ENCODE measurements at places on chromosomes 3 and 15.

DNA sequence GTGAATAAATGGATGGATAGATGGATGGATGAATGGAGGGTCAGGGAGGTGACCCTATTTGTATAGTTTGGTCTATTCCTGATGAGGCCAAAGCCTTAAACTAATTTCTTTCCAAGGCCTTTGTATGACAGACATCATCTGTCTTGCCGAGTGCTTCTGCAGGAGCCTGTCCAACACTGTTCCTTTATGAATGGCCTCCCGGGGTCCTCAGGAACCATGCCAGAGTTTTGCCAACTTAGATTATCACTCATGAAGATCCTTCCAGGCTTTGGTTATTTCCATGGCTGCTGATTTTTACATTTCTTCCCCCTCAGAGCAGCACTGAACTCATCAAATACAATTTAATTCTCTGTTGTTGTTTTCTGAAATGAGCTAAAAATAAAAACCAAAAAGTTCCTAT lies 133.0 kb upstream of the SOX2 start:
- DNase-seq: no peak

- peak; percentile 17 for DNase-seq
Observed at GRCh38 chr3:193869221-193870201, 266.4 kb upstream of the HES1 start.

- DNase-seq: no peak
Observed at GRCh38 chr15:99480016-99480810, 85.6 kb upstream of the MEF2A start.

GRCh38 chr3:110343376-110343775 lies 728.2 kb upstream of the NECTIN3 start:
- no peak for DNase-seq

GRCh38 chr3:188404701-188405100 lies 250.7 kb downstream of the LPP start:
- DNase-seq: no peak

GRCh38 chr3:139772539-139773500 lies 95.0 kb upstream of the NMNAT3 start:
- DNase-seq: no peak

- no peak for DNase-seq
Observed at GRCh38 chr3:170465955-170466354, 47.3 kb downstream of the CLDN11 start.

DNA sequence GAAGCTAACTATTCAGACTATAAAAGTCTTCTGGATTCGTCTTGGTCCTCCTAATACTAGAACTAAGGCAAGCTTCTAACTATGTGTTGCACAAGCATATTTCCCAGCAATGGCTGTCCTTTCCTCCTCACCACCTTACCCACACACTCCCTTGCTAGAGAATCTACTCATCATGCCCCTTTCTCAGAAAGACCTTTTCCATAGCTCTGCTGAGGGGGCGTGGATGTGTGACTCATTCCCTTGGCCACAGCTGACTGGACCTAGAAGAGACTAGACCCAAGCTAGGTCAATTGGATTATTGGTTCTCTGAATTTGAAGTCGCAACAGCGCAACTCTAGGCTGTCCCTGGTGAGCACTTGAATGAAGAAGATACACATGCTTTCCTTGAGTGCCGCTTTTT lies 47.1 kb downstream of the ERC2 start:
- DNase-seq: peak; percentile 3

GRCh38 chr15:88711806-88712205 lies 73.0 kb downstream of the ISG20 start:
- DNase-seq: no peak

DNA sequence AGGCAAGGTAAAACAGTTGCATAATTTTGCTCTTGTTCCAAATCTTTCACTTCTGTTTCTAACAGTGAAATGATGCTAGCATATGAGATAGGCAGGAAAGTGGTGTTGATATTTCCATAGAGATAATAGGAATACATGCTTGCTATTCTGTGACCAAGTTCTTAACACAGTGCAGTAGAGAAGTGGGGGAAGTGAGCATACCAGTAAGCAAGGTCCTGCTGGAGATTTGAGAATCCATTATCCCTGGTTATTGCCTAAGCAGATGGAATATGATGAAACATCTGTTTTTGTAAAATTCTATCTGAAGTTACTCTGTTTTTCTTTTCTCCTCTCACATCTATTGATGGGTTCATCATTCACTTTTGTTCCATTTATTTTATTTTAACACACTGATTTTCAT lies 28.7 kb downstream of the USP8 start:
- DNase-seq: no peak

DNA sequence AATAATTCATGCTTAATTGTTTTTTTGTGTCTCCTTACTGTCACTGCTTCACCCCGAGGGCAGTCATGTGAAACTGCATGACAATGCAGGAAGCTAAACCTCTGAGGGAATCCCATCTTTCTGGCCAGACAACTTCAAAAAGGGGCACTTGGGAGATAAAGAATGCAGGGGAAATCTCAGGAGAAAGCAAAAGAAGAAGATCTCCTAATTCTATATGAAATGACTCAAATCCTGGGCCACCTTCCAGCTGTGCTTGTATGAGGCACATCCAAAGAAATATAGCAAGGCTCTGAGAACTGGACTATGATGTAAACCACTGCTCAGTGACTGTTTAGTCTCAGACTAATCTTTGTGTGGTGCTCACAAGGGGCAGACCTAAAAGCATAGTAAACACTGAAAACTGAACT lies 22.6 kb upstream of the UMPS start:
- DNase-seq: no peak

GRCh38 chr15:41948490-41948889 lies 23.9 kb downstream of the EHD4 start:
- no peak for DNase-seq

DNA sequence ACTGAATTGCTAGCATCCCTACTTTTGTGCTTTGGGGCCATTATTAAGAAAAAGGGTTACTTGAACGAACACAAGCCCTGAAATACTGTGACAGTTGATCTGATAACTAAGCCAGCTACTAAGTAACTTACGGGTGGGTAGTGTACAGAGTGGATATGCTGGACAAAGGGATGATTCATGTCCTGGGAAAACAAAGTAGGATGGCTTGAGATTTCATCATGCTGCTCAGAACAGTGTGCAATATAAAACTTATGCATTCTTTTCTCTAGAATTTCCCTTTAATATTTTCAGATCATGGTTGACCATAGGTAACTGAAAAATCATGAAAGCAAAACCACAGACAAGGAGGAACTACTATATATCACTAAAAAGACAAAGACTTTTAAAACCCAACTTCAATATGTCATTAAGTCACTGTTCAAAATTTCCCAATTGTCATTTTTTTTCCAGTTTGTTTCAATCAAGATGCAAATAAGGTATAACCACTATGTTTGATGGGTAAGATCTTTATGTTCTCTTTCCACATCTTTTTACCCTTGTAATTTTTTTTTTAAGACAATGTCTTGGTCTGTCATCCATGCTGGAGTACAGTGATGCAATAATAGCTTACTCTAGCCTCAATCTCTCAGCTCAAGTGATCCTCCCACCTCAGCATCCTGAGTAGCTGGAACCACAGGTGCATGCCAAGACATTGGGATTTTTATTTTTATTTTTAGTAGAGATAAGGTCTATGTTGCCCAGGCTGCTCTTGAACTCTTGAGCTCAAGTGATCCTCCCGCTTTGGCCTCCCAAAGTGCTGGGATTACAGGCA lies 67.7 kb downstream of the IFT80 start:
- DNase-seq: no peak

DNA sequence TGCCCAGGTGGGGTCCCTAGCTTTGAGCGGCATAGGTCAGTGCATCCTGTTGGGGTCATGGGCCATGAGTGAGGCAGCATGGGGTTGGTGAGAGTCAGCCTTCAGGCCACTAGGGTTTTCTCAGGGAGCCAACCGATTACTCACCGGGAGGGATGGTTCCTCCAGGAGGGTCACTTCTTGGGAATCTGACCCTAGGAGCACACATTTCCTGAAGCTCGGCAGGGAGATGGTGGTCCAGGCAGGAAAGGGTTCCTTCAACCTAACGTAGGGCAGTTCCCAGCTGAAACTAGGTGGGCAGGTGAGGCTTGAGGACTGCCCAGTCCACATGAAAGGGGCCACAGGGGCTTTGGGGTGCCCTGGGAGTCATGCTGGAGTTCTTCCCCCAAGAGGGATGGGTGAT lies 218.0 kb downstream of the UBE3A start:
- no peak for DNase-seq

DNA sequence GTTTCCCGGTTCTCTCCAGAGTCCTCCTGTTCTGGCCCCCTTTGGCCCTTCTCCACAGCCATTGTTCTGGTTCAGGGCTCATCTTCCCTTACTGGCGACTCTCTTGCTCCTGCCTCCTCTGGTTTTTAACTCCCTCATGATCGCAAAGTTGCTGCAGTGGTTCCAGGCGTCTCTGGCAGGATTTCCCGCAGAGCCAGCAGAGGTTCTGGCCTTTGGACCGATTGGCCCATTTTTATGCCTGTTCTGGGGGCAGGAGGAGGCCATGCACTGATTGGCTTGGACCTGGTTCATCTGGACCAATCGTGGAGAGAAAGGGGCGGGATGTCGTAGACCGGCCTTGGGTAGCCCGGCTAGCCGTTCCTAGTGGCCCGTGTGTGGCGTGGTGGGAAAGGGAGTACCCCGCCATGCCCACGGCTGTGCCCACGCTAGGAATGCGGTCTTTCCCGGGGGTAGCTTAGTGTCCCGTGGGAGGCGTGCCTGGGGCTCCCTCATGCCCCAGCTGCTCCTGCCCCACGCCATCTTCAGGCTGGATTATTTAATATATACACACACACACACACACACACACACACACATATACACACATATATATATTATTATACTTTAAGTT lies 113.4 kb downstream of the FBLN2 start:
- no peak for DNase-seq

GRCh38 chr3:54353946-54354345 lies 231.6 kb downstream of the CACNA2D3 start:
- DNase-seq: no peak

- DNase-seq: no peak
Observed at GRCh38 chr3:13508496-13508895, 28.4 kb downstream of the HDAC11 start.

DNA sequence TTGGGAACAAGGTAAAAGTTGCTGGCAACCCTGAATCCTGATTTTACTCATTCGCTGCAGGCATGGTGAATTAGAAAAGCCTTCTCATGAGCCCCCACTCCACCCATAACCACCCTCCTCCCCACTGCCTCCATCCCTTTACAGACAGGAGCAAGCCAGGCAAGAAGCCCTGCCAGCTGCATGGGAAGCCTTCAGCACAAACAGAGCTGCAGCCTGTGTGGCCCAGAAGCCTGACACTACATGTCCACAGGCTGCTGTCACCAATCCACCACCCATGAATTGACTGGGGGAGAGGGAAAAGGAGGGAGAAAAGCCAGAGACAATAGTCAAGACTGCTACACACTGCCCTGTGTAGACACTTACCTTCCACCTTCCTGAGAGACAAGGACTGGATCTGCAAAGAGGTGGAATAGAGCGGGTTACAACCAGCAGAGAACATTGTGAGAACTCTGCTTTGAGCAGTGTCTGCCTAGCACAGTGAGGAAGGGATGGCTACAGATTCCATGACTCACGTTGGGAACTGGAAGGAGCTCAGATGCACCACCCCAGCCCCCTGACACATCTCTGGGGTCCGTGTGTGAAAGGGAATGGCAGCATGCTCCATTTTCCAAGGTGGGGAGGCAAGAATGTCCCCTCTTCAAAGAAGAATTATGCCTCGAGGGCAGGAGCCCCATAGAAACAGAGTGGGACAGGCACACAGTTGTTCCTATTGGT lies 33.9 kb downstream of the DZIP1L start:
- no peak for DNase-seq

DNA sequence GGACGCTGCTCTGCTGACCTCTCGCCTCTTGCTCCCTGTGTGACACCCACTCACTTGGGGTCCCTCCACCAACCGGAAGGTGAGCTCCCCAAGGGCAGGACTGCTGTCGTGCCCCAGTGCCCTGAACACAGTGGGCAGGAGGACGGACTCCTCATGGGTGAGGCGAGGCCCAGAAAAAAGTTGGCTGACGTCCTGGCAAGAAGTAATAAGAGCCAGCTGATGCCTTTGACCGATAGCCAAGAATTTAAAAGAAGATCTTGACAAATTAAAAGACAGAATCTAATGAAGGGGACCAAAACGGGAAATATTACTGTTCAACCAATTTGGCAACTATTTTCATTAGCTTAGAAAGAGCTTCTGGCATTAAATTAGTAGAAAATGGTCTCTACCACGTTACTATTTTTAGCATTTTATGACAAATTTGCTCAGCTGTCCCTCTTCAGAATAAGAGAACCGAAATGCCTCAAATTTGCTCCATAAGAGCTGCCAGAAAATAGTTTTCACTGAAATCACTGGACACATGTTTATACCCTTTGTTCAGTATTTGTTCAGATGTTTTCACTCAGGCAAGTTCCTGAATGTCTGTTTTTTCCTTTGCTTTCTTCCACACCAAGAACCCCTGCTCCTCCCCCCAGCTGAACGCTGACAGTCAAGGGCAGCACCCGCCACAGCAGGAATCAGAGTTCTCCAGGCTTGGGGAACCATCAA lies 60.5 kb downstream of the XXYLT1 start:
- DNase-seq: no peak
